CD4-positive, alpha-beta T cell treated with Interleukin-12 subunit alpha and Interleukin-12 subunit beta, for 1 hour (primary cell): ENCODE measurements at places on chromosomes 12 and 14.

- peak; percentile 40 for DNase-seq
These were observed 1.2 kb downstream of the PPP1R12A start for GRCh38 chr12:79933532-79934264.

DNA sequence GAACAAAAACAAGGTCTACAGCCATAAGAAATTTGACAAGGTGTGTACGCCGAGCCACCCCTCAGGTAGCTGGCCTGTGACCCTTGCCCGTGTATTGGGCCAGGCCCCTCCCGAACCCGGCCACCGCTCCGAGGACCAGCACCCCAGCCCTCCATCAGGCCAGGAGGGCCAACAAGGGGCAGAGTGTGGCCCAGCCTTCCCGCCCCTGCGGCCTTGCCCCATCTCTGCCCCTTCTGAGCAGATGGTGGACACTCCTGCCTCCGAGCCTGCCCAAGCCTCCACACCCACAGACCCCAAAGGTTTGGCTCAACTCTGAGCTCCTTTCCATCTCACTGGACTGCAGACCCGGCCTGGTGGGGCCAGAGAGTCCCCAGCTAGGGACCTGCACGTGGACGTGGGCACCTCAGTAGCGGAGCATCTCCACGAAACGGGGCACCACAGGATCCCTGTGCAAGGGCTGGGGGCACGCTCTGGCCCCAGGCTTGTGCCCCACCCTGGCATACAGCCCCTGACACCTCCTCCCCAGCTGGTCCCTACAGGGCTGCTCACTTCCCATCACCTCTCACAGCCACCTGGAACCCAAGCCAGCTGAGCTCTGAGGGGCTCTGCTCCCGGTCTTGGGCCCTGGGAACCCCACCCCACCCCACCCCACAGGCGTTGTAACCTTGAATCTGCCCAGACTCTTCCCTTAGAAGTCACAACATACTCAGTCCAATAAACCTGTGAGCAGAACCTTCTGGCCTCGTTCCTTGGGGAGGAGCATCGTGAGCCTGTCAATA lies 3.3 kb downstream of the P2RX2 start:
- no peak for DNase-seq

GRCh38 chr12:79448816-79449215 lies 241.9 kb downstream of the PAWR start:
- no peak for DNase-seq

DNA sequence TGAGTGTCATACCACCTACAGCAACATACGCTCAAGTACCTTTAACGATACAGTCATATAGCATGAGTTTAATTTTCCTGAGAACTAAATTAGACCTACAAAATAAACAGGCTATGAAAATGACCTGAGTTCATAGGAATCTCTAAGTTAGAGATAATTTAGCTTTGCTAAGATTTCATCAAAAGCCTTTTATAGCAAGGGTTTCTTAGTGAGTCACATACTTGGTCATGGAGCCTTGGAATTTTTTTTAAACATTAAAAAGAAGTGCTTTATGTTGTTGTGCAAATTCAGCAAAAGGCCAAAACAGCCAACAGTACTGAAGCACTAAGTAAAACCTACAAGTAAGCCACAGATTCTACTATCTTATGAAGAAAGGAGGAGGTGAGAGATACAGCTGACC lies 93.6 kb upstream of the FERMT2 start:
- no peak for DNase-seq

DNA sequence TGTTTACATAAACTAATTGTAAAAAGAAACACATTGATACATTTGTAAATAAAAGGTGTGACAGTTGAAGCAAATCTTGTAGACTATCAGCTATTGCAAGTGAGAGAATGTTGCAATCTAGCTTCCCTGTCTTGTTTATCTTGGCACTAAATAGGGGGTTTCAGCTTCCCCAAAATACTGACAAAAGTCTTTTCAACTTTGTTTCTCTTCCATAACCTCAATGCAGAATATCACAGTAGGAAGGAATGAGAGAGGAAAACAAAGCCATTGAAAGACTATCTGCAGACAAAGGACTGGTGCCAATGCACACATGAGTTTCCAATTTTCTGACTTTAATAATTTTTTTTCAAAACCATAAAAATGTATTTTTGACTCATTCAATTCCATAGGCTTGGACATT lies 886.2 kb upstream of the MGAT4C start:
- DNase-seq, result no peak

- DNase-seq, result no peak
These were observed 29.6 kb downstream of the PIGH start for GRCh38 chr14:67570453-67570852.
